Panc1 (cell line): ENCODE measurements at places on chromosomes 16 and 17. TPM values are rescaled to one million over a fixed set of nuclear protein-coding genes. Genes with fewer than 3 reads are reported as not detected.

The ASPHD1 gene
- total RNA-seq, result 87.0 TPM

The TEX19 gene
- total RNA-seq, result 0.21 TPM

The EPOP gene
- 19.9 TPM for total RNA-seq

The ADAD2 gene
- total RNA-seq, result not detected

The METTL16 gene
- 34.7 TPM for total RNA-seq

DNA sequence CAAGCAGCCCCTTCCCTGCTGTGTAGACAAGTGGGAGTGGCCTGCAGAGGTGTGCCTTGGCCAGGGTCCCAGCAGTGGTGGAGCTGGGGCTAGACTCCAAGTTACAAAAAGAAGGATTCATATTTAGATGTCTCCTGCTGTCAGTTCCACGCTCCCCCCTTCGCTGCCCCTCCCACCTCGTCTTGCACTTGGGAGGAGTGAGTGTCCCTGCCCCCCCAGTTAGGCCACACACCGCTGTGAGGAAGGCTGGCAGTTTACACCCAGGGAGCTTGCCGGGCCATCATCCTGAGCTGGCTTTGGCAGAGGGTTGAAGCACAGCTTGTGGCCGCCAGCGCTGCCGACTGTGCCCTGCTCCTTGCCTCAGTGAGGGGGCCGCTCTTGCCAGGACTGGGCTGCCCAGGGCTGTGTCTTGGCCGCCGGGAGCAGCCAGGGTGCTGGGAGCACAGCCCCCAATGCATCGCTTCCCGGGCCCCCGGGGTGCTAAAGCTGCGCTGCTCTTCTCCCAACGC, 44.3 kb downstream of the ELAC2 start:
- DNase-seq, result no peak

- no peak for DNase-seq
Observed at GRCh38 chr16:4800290-4801041, 2.0 kb downstream of the ROGDI start.

DNA sequence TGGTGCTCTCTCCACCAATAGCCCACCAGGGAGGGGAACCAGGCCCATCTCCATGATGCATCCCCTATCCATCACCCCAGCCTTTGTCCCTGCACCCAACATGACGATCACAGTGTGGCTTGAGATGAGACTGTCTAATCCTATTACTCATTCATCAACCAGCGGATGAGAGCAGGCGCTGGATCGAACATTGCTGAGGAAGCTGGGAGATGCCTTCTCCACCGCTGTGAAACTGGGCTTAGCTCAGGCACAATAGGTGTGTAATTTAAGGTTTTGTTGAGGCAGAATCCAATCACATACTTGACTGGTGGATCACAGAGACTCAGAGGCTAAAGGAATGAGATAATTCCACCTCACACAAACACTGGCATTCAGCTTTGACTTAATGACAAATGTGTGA, 64.6 kb upstream of the IRX3 start:
- DNase-seq, result no peak

DNA sequence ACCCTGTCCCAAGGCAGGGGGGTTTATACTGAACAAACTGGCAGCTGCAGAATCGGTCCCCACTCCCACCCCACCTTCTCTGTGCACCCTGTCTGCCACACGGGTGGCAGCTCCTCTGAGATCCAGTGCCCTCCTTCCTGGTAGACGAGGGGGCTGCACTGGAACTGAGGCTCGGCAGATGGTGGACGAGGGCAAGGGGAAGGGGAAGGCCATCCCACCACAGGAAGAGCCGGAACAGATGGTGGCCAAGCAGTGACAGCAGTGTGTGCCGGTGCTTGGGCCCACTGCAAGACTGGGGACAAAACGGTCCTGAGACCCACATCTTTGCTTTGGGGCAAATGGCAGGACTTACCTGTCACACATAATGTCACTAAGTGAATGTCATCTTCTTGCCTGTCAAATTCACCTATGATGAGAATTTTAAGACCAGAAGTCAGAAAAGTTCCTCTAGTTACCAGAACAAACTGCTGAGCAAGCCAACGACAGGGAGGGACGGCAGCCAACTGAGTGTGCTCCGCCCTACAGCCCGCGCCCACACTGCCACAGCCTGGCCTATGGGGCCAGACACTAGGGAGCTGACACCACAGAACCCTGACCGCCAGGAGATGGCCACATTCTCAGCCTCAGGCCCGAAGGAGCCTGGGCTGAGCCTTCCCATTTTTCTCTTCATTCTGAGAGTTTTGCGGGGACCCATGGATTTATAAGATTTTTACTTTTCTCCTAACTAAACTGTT, 14.4 kb downstream of the NTAN1 start:
- DNase-seq, result no peak

- DNase-seq, result no peak
Observed at GRCh38 chr17:55743103-55743679, 7.7 kb upstream of the PCTP start.

DNA sequence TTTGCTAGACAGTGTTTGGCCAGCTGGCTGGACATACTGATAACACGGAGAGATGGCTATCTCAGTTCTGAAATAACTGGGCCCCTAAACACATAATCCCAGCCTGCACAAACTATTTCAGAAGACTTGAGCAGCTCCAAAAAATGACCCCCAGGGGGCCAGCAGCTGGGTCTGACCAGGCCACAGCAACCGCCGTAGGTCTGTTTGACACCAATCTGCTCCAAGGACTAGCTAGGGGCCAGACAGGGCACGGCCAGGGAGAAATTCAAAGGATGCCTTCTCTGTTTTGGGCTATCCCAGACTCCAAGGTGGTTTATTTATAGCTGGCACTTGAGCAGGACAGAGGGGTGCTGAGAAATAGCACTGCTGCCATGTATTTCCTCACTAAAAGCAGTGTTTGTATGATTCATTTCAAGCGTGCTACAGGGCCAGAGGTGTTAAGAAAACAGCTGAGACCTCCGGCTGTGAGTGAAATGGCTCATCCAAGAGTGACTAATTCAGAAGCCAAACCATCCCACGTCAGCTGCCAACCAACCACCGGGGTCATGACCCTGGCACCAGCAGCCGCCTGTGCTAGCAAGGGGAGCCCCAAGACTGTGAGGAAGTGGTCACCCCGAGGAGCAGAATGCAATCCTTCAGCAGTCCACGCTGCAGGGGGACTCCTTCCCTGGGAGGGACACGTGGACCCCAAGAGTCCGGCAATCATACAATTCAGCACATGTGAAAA, 5.7 kb downstream of the GGA2 start:
- DNase-seq, result peak; percentile 91

DNA sequence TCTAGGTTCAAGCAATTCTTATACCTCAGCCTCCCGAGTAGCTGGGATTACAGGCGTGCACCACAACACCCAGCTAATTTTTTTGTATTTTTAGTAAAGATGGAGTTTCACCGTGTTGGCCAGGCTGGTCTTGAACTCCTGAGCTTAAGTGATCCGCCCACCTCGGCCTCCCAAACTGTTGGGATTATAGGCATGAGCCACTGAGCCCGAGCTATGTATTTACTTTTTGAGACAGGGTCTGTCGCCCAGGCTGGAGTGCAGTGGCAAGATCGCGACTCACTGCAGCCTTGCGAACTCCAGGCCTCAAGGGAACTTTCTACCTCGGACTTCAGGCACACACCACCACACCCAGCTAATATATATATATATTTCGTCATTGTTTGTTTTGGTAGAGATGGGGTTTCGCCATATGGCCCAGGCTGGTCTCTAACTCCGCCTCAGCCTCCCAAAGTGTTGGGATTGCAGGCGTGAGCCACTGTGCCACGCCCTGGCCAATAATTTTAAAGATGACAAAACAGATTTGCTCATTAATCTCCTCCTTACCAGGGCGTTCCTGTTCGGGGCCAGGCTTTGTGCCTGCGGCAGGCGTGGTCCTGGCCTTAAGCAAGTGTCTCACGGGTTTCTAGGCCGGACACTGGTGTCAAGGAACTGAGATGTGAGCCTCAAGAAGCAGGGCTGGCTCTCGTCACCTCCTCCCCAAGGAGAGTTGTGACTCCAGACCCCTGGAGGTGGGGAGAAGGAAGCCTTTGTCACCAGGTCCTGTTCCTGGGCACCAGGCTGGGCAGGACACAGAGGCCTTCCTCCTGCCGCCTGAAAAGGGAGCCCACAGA, 4.3 kb upstream of the NPW start:
- DNase-seq, result no peak

DNA sequence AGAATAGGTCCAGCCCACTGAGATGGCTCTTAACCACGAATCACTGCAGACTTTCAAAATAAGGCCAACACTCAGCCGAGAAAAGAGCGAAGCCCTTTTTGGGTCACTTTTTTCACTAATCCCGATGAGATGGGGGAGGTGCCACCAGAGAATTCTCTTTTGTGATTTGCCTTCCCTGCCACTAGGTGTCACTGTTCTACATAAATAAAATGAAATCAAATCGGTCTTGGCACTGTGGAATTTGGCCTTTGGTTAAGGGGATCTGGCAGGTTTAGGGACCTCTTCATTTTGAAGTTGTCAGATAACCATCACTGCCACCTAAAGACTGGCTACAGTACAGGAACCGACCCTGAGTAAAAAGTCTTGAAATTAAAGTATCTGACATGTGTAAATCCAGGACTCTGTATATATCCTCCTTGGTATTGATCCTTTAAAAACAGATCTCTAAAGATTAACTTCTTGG, 147.0 kb downstream of the HS3ST4 start:
- peak; percentile 33 for DNase-seq

GRCh38 chr16:72199761-72200337, 27.9 kb upstream of the PMFBP1 start:
- DNase-seq, result no peak

DNA sequence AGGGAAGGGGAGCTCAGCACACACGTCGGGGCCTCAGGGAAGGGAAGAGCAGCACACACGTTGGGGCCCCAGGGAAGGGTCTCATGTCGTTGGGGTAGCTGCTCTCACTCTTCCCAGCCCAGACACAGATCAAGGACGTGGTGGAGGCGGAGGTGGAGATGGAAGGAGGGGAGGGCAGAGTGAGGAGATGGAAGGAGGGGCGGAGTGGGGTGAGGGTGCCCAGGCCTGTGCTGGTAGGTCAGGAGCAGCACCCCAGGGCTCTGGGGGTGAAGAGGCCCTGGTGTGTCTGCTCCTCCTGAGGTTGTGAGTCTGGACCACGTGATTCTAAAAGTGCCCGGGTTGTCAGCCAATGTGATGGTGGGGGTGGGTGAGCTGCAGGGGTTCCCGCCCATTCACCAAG, 14.9 kb downstream of the CLCN7 start:
- no peak for DNase-seq

DNA sequence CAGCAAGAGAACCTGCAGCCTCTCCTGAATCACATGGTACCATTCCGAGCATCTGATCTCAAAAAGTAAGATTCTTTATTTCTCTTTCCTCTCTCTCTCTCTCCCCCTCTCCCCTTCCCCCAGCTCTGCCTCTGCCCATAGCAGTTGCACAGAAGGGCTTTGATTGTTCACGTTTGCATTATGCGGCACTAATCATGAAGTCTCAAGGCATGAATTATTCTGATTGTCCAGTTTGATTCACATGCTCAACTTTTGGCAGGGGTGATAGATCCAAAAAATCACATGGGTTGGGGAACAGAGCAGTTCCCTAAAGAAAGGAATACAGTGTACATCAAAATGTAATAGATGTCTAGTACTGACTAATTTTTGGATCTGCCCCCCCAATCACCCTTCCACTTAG, 380.0 kb upstream of the SOX9 start:
- no peak for DNase-seq

GRCh38 chr16:78175287-78175686, 75.8 kb downstream of the WWOX start:
- DNase-seq, result no peak

GRCh38 chr16:81327447-81328196, 12.9 kb downstream of the GAN start:
- no peak for DNase-seq

- no peak for DNase-seq
Observed at GRCh38 chr16:28986492-28986891, 1.6 kb downstream of the LAT start.

- DNase-seq, result no peak
Observed at GRCh38 chr17:14169901-14170300, 66.8 kb downstream of the CDRT15 start.

DNA sequence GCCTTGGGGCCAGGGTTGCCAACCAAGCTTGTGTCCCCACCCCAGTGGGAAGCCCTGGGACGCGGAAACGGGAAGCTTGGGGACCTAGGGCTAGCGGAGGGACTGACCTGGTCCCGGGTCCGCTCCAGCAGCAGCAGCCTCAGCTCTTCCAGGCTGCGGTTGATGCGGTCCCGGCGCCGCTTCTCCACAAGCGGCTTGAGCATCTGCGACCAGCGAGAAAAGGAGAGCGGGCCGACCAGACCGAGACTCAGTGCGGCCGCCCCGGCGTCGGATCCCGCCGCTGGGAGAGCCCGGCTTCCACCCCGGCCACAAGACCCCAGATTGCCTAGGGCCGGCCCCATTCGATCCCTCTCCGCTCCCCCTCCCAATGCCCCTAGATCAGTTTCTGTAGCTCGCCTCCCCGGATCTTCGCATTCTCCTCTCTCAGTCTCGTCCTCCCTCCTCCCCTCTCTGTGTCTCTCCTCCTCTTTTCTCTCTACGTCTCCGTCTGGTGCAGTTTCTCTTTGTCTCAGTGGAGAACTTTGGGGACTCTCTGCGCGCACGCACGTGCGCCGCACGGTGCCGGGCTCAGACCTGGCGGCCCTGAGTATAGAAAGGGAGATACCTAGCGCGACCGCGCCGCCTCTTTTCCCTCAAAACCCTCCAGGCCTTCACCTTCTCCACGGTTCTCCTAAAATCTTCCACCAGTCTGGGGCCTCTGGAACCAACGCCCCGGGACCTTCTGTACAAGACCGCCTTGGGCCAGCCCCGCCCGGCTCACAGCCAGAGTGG, 797 bp downstream of the HES7 start:
- DNase-seq, result no peak

- DNase-seq, result no peak
Observed at GRCh38 chr17:17814162-17815061, 22.4 kb downstream of the SREBF1 start.

DNA sequence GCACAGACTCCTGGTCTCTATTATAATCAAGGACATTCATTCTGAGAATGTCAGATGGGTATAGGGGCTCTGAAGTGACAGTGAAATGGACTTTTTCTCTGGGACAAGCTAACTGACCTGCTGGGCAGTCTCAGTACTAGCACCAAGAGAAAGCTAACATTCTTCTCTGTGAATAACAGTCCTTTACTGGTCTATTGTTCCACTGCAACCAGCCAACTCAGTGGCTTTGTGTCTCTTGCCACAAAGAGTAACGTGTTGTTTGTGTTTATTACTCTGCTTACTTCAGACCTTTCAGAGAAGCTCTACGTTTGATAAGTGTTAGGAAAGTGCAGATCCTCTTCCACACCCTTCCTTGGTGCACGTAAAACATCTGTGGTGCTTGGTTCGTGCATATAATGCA, 61.5 kb upstream of the BCAR1 start:
- DNase-seq, result no peak

DNA sequence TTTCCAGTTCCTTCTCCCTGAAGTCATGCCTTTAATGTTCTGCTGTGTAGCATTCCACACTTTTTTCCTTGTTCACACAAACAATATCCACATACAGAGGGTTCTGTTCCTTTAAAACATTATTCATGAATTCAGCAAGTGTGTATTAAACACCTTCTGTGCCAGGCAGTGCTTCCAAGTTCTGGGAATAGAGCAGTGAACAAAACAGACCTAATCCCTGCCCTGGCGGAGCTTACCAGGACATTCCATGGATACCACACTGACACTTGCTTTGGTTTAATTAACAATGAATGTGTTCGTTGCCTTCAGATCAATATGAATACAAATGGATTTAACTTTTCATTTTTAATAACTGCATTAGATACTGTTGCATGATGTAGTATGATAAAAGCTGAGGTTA, 57.9 kb upstream of the CLEC19A start:
- DNase-seq, result no peak
